ENCODE measurements at places on chromosomes 3 and 15.

DNA sequence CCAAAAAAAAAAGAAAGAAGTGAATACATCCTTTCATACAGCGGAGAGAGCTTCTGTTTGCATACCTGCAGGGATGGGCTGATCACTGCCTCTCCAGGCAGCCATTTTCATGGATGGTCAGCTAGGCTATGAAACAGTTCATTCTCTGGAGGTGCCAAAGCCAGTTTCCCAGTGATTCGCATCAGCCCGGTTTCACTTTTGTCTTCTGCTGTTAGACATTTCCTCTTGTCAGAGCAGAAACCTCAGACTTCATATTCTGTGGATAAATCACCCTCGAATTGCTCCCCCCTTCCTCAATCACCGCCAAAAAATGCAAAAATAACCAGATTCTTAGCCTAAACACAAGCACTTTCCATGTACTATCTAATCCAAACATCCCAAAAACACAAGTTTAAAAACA lies 225.6 kb downstream of the ADAMTS9 start:
- DNase-seq, result no peak

DNA sequence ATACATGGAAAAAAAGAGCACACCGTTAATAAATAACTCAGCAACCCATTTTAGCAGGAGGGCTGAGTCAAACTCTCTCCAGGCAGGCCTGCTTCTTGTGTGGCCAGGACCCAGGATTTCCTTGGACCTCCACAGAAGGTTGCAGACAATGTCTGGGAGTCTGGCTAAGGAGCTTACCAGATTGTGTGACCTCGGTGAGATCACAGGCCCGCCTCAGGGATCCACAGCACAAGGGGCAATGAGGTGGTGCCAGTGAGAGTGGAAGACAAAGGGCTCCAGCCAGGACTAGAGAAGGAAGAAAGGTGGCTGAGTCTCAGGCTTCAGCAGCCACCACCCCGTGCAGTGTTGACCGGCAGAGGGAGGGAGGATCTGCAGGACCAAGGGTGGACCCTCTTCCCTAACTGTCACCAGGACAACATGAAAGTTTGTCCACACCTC lies 32.2 kb upstream of the SEC22A start:
- DNase-seq, result no peak

- no peak for DNase-seq
Observed at GRCh38 chr3:51715231-51715976, 8.5 kb downstream of the GRM2 start.

DNA sequence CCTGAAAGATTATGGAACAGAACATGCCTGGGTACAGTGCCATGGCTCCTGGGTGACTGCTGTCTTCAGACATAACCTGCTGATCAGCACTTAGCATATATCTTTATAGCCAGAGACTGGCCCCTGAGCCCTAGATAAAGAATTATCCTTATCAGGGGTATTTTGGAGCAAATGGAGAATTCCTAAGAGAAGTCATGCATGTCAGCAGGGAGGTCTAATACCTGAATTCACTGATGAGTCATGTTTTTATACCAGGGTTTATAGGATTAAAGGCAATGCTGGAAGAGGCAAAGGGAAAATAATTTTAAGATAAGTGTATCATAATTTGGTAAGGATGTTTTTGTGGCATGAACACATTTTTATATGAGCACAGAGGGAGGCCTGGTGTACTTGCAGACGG lies 159.8 kb downstream of the ADAMTSL3 start:
- DNase-seq, result no peak

DNA sequence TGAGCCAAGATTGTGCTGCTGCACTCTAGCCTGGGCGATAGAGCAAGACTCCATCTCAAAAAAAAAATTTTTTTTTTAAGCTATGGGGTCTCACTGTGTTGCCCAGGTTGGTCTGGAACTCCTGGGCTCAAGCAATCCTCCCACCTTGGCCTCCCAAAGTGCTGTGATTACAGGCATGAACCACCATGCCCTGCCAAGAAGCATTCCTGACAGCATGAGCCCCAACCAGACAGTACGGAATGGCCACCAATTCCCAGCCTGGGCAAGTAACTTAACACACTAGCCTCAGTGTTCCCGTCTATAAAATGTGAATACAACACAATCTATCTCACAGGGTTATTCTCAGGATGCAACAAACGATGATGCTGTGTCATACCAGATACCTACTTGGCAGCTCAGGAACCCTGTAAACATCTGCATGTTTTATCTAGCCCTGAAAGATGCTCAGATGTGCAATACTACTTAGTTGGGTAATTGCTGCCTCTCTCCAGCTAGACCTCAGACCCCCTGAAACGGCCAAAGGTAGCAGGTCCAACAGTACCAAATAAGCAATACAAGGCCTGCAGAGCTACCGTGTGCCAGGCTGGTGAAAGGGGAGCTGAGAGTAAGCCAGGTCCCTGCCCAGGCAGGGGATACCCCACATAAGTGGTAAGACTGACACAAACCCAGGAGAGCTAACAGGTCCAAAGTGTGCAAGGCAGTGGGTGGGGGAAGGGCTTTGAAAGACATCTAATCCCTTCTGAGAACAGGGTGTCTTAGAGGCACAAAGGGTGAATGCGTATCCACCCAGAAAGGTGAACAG lies 1.9 kb downstream of the TKT start:
- DNase-seq, result no peak

DNA sequence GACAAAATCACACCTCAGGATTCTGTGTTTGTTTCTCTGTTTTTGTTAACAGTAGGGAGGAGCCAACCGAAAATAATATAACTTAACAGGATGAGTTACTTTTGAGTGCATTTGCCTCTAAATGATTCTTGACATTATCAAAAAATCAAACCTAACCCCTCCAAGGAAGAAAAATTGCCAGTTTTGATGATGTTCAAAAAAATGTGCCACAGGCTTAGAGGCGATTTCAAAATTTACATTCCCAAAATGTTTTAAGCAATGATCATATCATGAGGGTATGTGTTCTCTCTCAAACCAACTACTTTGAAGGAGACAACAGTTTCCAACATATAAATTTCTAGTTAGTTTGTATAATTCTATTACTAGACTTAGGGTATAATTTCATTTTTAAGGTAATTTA lies 6.7 kb downstream of the VGLL3 start:
- no peak for DNase-seq

- DNase-seq, result no peak
Observed at GRCh38 chr3:7798276-7798675, 703.3 kb upstream of the LMCD1 start.

DNA sequence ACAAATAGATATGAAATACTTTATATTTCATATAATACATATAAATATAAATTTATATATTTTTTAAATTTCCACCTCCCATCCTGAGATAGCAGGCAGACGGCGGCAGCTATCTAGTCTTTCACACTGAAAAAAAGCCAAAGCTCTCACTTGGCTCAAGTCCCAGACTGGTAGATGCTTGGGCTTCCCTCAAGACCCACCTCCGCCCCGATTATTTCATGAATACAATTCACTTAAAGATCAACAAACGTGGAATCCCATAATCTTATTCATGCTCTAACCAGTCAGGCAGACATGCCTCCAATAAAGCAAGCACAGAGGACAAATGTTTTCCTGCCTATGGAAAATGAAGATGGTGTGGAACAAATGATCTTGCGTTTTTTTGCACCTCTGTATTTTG lies 275.9 kb upstream of the NR2F2 start:
- no peak for DNase-seq

DNA sequence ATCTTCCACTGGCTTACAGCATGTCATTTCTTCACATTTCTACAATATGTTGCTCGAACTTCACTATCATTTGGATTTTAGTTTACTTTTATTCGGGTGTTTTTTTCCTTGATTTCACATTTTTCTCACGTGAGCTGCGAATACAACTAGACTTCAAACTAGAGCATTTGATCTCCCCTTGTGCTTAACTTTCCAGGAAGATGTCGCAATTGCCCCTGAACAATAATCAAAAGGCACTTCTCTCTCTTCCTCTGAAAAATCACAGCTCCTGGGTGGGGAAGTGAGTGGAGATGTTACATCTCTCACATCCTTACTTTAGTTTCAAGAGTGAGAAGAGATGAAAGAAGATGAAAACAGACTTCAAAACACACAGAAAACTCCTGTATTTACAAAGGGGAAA lies 587.9 kb downstream of the TBL1XR1 start:
- DNase-seq, result no peak
